ENCODE measurements at places on chromosomes 3 and 15.

DNA sequence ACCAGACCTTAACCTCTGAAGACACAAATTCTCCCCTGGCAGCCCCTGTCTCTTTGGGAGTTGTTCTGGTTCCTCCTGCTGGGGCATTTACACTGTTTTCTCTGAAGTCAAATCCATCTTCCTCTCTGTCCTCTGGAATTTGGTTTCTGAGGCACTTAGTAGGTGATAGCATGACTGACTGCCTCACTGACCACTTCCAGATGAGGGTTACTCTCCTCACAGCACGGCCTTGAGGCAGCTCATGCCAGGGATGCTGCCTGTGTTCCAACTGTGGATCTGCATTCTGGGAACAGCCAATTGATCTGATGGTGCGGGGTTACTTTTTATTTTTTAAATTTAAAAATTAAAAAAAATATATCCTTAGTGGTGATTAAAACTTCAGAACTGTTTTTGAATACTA is 140.9 kb upstream of the ROPN1 start:
- no peaks in the 10 kb centered on the region for H3K27me3 ChIP-seq
- H3K4me3 ChIP-seq = no peak overlapping the region
- DNase-seq = no peak
- no peak overlapping the region for H3K27ac ChIP-seq

GRCh38 chr3:25831578-25831977 is 41.7 kb downstream of the OXSM start:
- no peaks in the 10 kb centered on the region for H3K27me3 ChIP-seq
- no peaks in the 10 kb centered on the region for H3K4me1 ChIP-seq
- no peak overlapping the region for H3K27ac ChIP-seq
- no peak for DNase-seq

GRCh38 chr3:120449251-120449650 is 1.5 kb downstream of the FSTL1 start:
- H3K4me1 ChIP-seq = peaks cover 3% of the 10 kb centered on the region
- peak overlapping the region; percentile 77 for H3K27ac ChIP-seq
- no peak for DNase-seq
- H3K4me3 ChIP-seq = peak overlapping the region; percentile 57

- no peaks in the 10 kb centered on the region for H3K27me3 ChIP-seq
- no peak overlapping the region for H3K27ac ChIP-seq
- no peaks in the 10 kb centered on the region for H3K4me1 ChIP-seq
- no peak for DNase-seq
These were observed 611.9 kb downstream of the EDEM1 start for GRCh38 chr3:5799398-5799797.

Measured in spleen (tissue), 13 donors.